ENCODE measurements at places on chromosomes 5 and 9.

GRCh38 chr5:42894057-42894456, 82.4 kb upstream of the SELENOP start:
- no peak for DNase-seq

DNA sequence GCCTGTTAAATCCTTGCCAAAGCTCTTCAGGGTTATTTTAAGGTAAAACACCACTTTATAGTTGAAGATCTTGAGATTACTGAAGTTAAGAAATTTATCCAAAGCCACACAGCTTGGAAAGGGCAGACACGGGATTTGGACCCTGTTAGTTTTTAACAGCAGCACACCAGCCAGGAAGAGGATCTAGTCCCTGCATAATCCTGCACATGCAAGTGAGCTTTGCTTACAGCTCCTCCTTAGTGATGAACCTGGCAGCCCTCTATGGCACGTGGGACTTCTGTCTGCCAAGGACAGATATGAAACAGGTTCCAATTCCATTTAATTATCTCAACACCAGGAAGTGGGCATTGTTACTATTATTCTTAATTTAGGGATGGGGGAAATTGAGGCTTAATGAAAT, 108.7 kb downstream of the TRIM32 start:
- no peak for DNase-seq

DNA sequence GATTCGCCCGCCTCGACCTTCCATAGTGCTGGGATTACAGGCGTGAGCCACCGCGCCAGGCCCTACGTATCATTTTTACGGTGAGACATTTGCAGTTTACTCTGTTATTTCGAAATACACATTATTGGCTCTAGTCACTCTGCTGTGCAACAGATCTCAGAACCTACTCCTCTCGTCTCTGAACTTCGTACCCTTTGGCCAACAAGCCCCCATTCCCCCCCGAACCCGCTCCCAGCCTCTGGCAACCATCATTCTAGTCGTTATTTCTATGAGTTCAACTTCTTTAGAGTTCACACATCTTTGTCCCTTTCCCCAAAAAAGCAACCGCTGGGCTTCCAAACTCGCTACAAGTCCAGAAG, 735 bp downstream of the PTGR1 start:
- no peak for DNase-seq

DNA sequence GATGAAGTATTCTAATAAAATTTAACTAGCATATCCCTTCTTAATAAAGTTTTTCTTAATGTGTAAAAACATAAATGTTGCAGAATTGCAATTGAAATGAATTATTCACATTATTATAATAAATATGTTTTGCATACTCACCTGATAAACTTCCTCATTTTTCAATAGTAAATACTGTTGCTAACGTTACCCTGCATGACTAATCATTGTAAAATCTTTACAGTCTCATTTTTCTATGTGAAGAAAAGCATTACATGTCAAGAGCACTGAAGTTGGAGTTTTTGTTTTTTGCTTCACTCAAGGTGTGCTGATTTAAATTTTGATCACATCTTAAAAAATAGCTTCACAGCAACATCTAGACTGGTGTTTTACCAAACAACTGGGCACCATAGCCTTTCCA, 157.2 kb upstream of the CDH18 start:
- no peak for DNase-seq

DNA sequence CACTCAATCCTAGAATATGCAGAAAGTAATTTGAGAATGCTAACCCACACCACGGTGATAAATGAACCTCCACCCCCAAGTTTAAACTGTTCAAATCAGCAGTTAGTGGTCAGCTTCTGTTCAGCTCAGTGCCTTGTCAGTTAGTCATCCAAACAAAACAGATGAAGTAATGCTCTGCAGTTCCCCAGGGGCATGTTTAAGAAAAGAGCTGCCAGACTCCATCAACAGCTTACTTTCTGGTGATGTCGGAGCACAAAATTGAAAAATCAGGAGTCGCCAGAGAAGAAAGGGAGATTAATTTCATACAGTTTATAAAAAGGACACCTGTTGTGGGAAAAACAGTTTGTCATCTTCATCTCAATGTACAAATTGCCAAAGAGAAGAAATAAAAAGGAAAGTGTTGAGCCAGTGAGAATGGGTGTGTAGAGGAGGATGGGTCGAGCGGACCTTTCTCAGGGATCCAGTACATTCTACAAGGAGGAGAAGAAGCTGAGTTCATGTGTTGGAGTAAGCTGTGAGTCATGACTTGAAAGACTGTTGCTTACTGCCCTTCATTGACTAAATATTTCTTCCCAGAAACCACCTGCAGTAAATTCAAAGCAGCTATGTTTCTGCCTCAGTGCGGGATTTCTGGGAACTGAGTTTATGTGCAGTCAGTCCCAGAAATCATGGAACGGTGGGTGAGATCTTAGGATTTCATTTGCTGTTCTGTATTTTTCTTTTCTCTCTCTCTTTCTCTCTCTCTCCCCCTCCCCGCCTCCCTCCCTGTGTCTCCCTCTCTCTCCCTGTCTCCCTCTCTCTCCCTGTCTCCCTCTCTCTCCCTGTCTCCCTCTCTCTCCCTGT, 13.7 kb downstream of the TRIO start:
- DNase-seq, result no peak

DNA sequence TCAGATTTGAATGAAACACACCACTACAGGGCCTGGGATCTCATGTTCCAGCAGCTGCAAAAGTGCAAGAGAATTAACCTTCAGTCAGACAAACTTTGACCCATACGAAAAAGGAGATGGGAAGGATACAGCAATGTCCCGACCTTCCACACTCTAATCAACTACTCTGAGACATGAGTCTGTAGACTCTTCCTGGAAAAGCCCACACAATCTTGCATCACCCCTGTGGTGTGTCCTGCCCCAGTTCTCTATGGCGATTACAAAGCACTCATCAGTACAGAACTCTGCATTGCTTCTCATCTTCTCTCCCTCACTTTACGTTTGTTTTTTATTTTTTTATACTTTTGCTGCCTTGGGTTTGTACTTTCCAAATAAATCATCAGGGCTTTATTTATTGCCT, 241.0 kb upstream of the KIF2A start:
- no peak for DNase-seq

DNA sequence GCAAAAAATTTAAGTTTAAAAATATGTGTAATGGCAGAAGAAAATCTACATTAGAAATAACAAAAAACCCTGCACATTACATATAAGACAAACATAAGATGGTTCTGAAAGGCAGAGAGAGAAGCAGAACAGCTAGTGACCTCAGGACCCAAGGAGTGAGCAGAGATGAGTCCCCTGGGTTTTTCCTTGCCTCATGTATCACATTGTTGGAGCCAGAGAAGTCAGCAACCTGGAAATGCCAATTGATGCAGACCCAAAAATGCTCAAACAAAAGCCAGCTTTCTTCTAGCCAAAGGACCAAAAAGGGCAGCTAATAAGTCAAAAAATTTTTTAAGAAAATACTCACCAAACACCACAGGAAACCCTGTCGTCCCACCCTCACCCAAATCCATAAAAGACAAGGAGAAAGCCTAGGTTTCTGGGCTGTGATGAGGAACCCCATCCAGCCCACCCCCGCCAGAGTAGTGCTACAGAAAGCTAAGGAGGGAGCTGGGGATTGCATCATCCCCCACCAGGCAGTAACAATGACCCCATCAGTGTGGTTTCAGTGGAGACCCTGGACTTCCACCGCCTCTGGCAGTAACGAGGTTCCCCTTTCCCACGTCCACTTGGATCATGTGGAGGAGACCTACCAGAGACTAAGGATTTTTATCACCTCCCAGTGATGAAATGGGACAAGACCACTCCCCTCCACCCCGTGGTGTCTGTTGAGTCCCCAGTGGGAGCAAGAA, 17.6 kb downstream of the DENND1A start:
- DNase-seq, result no peak

- no peak for DNase-seq
Measured at GRCh38 chr5:171946000-171946781, 60.2 kb downstream of the FBXW11 start.

GRCh38 chr9:79684711-79685575, 113.2 kb downstream of the TLE4 start:
- DNase-seq, result no peak

- DNase-seq, result no peak
Measured at GRCh38 chr9:101593345-101593744, 1.4 kb downstream of the PPP3R2 start.

GRCh38 chr5:37738057-37738691, 101.7 kb downstream of the GDNF start:
- DNase-seq, result no peak

DNA sequence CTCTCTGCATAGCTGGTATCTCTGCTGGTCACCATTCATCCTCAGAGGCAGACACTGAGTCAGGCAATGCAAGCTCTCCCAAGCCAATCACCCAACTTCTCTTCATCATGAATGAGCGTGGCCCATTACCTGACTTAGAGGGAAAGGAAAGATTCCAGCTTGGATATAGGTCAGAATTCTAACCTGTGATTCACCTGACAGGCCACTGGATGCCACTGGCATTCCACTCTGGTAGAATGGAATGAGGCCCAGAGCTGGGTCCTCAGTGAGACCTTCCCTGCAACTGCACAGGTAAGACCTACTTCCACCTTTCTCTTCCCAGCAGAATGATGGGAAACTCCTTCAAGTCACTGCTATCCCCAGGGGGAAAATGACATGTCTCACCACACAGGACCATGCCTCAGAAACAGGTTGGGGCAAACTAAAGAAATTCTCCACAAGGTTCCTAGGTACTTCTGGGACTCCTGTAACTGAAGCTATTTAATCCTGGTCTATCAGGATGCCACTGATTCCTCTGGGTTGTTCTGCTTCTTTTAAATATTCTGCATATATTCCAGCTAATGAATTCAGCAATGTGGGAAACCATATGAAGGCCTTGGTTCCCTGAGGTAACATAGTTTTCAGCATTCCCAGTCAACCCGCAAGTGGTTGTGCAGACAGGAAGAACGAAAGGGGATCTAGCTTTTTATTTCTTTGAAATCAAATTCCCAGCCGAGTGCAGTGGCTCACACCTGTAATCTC, 62.0 kb downstream of the SUSD1 start:
- DNase-seq, result no peak

GRCh38 chr9:99264070-99264680, 42.1 kb downstream of the SEC61B start:
- no peak for DNase-seq

GRCh38 chr9:88235615-88236014, 97.3 kb upstream of the SPATA31C2 start:
- no peak for DNase-seq

DNA sequence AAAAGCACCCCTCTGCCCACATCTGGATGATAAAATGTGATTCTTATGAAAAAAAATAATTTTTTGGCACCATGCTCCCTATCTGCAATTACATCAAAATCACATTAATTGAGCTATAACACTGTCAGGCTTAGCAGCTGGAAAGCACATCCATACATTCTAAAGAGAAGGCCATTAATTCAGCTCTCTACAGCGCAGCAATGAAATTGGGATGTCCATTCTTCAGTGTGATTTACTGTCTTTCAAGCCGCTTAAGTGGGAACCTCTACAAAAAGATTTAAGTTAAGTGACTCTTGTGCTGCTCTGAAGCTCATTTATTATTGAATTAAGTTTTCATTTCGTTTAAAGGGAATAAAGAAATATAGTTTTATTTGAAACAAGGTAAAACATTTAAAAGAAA, 171.3 kb downstream of the EBF1 start:
- DNase-seq, result no peak

GRCh38 chr9:117545846-117546245, 131.0 kb upstream of the ASTN2 start:
- DNase-seq, result no peak

DNA sequence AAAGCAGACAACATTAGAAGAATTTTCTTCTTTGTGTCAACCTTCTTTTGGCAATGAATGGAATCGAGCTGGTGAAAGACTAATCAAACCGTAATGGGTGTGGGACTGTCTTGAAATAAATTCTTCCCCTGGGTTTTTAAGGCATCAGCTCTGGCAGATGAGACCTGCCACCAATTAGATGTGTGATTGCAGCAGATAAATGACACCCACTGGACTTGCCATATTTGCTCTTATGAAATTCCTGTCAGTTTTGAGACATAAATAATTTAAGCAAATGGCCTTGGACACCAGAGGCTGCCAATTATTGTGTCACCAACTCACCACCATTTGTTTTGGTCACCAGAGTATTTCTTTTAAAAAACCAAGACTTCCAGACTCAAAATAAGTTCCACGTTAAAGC, 135.9 kb upstream of the RGMB start:
- DNase-seq, result no peak

DNA sequence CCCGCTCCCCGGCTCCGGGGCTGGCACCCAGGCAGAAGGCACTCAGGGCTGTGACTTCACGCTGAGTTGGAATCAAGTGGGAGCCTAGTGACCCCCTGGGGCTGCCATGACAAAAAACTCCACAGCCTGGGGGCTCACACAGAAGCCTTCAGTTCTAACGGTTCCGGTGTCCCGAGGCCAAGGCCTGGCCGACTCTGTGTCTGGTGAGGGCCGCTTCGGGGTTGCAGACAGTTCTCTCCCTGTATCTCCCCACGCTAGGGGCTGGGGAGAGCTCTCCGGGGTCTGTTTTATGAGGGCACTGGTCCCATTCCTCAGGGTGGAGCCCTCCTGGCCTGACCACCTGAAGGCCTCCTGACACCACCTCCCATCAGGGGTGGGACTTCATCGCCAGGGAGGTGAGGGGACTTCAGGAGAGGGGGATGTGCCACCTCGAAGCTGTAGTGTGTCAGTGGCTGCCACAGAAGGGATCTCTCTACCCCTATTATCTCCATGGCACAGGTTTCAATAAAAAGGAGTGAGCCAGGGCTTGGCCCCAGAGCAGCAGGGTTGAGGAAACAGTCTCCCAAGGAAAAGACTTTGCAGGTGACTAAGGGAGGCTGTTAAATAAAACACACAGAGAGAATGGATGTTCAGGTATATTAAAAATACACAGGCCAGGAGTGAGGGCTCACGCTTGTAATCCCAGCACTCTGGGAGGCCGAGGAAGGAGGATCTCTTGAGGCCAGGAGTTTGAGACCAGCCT, 1.5 kb upstream of the SLC6A3 start:
- DNase-seq, result no peak

DNA sequence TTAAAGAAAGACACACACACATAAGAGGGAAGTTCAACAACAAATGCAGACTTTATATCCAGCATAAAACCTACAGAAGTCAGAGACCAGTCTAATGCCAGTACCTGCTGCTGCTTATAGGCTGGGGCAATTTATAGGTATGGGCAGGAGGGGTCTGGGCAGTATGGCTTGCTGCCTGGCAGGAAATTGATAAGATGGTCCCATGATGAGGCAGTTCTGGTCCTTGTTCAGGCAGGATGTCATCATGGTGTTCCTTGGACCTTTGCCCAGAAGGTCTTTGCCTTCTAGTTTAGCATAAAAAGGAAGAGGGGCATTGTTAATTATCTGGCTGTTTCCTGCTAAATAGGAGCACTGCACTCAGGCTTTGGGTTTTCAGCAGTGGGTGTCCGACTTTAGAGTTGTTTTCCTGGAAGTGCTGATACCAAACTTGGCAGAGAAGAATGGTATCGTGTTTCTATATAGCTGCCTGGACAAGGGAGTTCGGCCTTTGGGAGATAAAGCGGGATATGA, 10.4 kb upstream of the PDCD1LG2 start:
- no peak for DNase-seq
